ENCODE measurements at places on chromosomes 7 and 10. TPM values are rescaled to one million over a fixed set of nuclear protein-coding genes. Genes with fewer than 3 reads are reported as not detected.

Gene CALD1
- 135 TPM for total RNA-seq

Gene TMEM273
- total RNA-seq, result not detected

Gene TMEM139
- total RNA-seq, result 1.6 TPM

Gene MEST
- total RNA-seq, result 35.8 TPM

Gene RARRES2
- not detected for total RNA-seq

Gene PON1
- 1.0 TPM for total RNA-seq

Gene TAS2R4
- 0.07 TPM for total RNA-seq

Gene DPP6
- not detected for total RNA-seq

Gene PITX3
- total RNA-seq, result 1.0 TPM

Gene ACHE
- total RNA-seq, result 2.1 TPM

Gene NUPR2
- not detected for total RNA-seq

Gene RELN
- total RNA-seq, result 0.01 TPM

Gene INA
- 20.0 TPM for total RNA-seq

Gene PNLIPRP3
- total RNA-seq, result not detected

Gene GRID2IP
- total RNA-seq, result not detected

Gene PTEN
- 48.7 TPM for total RNA-seq
